Effector CD4-positive, alpha-beta T cell (primary cell): ENCODE measurements at places on chromosomes 6 and 20.

GRCh38 chr20:14406495-14406894, 69.1 kb upstream of the FLRT3 start:
- DNase-seq = no peak

DNA sequence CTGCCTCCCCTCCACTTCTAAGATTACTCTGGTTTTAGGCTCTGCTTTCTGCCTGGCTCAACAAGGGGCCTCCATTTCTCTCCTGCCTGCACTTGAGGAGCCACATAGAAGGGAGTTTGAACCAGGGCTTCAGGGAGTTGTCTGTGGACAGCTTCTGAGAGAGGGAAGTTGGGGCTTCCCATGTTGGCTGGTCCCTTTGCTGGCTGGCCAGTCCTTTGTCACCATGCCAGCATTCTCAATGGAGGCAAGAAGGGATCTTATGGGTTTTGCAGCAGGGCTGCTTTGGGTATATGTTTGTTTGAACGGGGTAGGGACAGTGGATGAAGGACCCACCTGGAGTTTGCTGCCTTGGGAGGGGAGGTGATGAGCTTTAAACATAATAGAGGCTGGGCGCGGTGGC, 124.9 kb downstream of the CARMIL1 start:
- DNase-seq = no peak

DNA sequence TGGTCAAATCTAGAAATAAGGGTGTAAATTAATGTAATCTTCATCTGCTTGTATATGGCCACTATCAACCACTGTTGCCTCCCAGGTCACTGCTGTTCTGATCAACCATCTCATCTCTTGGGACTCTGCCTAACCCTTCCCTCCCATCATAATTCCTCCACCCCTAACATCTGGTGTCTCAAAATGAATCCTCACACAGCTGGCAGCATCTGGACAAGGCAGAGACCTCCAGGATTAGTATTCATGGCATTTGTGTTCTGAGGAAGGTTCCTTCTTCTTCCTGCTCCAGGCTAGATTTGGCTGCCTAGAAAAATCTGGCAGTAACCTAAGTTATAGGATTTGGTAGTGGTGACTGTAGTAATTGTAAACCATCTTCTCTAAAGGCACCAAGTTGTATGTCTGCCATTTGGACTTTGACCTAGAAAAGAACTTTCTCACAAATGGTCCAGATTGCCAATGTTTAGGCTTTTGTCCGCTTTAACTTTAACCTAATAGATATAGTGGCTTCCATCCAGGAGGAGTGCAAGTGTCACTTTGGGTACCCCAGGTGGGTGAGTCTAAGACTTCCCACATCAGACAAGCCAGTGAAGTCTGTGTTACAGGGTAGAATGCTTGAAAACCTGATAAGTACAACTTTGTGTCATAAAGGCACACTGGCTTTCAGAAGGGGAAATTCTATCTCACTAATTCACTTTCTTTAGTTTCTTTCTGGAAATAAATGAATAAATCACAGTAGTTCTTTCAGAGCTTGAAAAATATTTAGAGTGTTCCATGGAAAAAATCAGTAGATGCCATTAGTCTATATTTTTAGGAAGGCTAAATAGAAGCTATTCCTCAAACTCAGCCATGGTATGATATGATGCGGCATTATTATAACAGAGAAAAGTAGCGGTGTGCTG, 3.0 kb upstream of the PHACTR2 start:
- no peak for DNase-seq

DNA sequence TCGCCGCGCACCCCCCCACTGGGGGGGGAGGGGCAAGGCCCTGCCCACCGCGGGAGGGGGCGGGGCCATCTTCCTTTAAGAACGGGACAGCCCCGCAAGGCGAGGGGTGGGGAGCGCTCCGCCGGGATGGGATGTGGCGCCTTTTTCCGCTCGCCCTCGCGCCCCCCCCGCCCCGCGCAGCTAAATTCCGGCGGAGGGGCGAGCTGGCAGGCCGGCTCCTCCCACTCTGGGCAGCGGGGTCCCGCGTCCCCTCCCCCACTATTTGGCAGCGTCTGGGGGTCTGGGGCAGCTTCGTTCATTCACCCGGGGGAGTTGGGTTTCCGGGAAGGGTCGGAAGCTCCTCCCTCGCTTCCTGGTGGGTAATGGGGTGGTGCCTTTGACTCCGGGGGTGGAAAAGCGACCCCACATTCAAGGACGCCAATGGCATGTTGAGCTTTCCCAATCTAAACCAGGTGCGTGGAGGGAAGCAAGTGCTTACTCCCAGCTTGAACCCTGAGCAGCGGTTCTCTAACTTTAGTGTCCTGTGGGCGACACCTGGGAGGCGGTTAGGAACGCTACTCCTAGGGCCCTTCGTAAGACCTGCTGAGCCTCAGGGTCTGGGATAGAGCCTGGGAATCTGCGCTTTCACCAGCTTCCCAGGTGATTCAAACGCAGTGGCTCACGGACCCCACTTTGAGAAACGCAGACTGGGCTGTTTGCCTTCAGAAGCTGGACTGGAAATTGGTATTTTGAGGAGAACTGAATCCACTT, 927 bp downstream of the ASXL1 start:
- peak; percentile 63 for DNase-seq

GRCh38 chr20:44541992-44542391, 20.1 kb upstream of the SERINC3 start:
- no peak for DNase-seq

DNA sequence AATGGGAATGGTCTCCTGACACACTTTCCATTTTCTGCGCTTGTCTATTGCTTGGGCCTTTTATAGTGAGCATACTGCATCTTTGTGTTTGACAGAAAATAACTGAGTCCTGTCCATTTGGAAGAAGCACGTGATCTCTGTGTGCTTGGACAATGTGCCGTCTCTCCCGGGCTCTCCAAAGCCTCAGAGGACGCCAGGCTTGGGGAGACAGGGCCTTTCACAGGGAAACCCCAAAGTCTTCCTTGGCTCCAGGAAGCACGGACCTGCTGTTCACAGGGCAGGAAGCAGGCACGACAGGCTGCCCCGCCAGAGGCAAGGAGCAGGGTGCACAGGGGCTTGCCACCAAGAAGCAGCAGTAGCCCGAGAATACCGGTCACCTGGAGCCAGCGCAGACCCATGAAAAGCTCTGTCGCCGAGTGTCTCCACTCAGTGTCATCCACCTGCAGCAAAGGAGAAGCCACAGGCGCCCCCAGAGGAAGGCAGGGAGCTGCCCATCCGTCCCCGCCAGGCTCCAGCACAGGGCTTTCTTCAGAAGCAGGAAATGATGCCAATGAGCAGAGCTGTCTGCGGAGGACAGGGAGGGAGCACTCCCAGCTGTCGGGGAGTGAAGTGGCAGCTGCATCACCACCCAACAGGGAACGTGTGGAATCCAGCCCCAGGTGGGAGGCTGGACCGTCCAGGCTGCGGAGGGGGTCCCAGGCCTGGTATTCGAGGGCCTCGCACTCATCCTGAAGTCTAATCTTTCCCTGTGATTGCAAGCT, 135.1 kb downstream of the AGPAT4 start:
- DNase-seq = no peak

DNA sequence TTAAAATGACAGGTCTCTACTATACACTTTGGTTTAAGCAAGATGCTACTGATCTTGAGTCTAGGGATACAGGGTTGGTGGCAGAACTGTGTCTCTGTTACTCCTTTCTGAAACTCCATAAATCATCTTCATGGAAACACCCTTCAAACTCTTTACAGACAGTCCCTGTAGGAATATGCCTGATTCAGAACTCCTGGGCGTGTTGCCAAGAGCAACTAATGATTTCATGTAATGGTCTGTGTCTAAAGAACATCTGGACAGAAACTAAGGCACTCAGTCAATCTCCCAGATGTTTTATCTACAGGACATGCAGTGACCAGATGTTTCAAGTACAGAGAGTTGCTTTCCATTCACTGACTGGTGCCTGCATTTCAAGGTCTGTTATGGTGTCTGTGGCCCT, 464.4 kb upstream of the CHD6 start:
- DNase-seq = no peak

DNA sequence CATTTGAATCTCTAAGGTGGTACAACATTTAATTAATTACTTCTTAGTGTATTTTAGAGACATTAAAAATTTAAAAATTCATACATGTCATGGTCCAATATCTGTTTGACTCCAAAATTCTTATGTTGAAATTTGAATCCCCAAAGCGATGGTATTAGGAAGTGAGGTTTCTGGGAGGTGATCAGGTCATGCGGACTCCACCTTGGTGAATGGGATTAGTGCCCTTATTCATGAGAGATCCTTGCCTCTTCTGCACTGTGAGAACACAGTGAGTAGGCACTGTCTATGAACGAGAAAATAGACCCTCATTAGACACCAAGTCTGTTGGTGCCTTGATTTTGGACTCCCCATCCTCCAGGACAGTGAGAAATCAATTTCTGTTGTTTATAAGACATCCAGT, 254.7 kb downstream of the PTPRK start:
- no peak for DNase-seq

GRCh38 chr6:33314515-33314942, 651 bp upstream of the TAPBP start:
- DNase-seq = peak; percentile 73

- no peak for DNase-seq
Observed at GRCh38 chr6:85865420-85866369, 223.0 kb upstream of the SYNCRIP start.

GRCh38 chr6:127855542-127856159, 45.2 kb downstream of the THEMIS start:
- DNase-seq = peak; percentile 28

DNA sequence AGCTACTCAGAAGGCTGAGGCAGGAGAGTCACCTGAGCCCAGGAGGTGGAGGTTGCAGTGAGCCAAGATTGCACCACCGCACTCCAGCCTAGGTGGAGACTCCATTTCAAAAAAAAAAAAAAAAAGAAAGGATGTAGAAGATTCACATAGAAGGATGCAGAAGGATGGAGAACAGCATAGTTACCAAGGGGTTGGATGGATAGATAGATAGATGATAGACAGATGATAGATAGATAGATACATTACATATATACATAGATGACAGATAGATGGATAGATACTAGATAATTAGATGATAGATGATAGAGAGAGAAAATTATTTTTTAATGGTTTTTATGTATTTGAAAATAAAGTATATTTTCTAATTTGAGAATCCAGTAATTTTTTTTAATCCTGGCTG, 160.7 kb upstream of the ARID1B start:
- no peak for DNase-seq

DNA sequence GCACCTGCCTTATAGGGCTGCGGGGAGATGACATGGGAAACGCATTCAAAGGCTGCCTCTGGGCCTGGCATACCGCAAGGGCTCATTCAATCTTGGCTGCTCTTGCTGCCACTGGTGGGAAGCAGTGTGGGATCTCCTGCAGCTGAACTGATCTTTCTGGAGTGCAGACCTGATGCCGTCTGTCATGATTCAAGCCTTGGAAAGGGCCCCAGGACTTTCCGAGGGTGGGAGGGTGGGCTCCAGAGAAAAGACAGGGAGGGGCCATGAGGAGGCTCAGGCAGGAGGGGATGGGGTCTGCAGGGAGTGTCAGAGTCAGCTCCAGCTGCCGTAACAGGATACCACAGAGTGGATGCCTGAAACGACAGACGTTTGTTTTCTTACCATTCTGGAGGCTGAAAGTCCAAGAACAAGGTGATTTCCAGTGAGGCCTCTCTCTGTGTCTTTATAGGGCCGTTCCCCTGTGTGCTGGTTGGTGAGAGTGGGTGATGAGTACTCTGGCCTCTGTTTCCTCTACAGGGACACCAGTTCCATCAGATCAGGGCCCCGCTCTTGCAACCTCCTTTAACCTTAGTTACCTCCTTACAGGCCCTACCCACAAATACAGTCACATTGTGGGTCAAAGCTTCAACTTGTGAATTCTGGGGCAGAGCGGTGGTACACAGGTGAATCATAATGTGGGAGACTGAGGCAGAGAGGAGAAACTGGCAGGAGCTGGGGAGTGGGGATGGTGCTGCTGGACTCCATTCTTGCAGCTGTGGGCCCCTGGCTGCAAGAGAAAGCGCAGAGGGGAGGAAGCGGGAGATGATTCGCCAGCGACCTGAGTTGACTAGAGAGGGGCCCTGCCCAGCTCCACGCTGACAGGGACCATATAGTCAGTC, 148.4 kb downstream of the SYCP2 start:
- DNase-seq = no peak

- no peak for DNase-seq
Observed at GRCh38 chr6:25165800-25166199, 113.4 kb upstream of the CARMIL1 start.

GRCh38 chr6:7440476-7440875, 50.9 kb downstream of the RIOK1 start:
- no peak for DNase-seq

DNA sequence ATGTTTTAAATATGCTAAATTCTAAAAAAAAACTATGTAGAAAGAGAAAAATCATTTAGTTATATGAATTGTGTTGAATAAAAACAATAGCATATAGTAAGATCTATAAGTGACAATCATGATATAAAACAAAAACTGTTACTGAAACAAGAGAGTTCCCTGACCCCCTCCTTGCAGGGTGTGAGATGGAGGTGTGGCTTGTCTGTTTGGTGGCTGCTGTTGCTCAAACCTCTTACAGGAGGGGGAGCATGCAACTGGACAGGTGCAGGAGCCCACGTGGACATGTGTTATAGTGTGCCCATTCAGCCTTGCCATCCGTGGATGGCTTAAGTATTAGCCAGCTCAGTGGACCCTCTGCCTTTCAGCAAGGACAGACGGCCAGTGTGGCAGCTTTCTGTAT, 206.7 kb downstream of the MOXD1 start:
- no peak for DNase-seq

DNA sequence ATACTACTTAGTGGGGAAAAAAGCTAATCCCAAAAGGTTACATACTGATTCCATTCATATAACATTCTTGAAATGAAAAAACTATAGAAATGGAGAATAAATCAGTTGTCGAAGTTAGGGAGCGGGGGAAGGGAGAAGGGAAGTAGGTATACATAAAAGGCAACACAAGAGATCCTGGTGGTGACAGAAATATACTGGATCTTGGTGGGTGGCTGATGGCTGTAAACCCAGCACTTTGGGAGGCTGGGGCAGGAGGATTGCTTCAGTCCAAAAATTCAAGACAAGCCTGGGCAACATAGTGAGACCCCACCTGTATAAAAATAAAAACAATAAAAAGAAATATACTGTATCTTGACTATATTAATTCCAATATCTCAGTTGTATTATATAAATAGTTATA, 105.7 kb upstream of the LGSN start:
- DNase-seq = no peak

GRCh38 chr6:155050311-155050710, 55.2 kb downstream of the TIAM2 start:
- no peak for DNase-seq

DNA sequence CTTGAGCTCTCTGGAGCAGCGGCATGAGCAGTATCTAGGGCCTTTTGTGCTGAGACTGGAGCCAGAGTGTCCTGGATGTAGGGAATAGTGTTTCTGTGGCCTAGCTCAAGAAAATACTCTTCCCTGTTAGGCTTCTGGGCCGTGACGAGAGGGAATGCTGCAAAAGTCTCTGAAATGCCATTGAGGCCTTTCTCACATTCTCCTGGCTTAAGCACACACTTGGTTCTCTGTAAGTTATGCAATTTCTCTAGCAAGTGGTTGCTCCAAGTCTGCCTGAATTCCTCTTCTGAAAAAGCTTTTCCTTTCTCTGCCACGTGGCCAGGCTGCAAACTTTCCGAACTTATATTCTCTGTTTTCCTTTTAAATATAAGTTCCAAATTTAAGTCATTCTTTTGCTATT, 744.4 kb downstream of the GRIK2 start:
- DNase-seq = no peak

- DNase-seq = no peak
Observed at GRCh38 chr6:6772751-6773150, 184.2 kb downstream of the LY86 start.

- DNase-seq = peak; percentile 19
Observed at GRCh38 chr20:1301031-1301529, 27.9 kb downstream of the SDCBP2 start.
